ENCODE measurements at places on chromosomes 5 and 9.

DNA sequence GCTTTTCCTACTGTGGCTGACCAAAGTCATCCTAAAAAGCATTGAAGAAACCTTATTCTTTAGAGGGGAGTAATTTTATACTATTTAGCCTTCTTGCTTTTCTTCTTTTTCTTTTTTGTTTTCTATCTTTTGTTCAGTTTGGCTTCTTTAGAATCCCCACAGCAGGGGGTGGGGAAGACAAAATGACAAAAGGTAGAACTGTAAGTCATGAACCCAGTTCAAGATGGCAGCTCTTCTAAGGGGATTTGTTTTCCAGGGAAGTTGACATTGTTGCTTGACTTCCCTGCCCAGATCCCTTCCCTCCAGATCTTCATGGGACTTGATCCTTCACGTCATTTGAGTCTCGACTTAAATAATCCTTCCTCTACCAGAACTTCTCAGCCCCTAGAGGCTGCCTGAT is 692.4 kb upstream of the DMAC1 start:
- no peak for DNase-seq

- DNase-seq, result no peak
These were observed 88.3 kb upstream of the COL5A1 start for GRCh38 chr9:134553061-134553891.

DNA sequence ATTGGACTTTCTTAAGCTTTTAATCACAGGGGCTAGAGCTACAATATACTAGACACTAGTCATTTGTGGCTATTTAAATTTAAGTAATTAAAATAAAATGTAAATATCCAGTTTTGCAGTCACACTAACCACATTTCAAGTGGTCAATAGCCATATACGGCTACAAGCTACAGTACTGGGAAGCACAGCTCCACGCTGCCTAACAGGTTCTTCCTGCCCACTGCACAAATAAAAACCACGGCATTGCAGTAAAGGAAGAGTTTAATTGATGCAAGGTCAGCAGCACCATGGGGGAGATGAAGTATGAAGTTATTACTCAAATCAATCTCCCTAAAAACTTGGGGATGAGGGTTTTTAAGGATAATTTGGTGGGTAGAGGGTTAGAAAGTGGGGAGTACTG is 134.1 kb downstream of the LURAP1L start:
- DNase-seq, result no peak

DNA sequence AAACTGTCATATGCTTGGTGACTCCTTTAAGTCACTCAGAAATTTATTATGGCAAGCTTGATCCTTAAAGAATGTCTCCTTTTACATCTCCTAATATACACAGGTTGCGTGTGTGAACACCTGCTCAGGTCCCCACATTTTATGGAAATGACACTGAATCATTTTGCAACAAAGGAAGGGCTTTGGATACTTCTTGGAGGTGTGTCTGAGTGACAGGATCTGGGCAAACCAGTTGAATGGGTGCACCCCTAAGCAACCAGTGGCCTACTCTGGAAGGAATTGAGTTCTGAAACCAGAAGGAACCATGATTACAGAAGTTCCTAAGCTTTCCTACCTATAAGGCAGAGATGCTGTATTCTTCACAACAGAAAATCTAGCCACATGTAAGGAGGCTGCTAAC is 483.9 kb upstream of the KLF4 start:
- no peak for DNase-seq

- DNase-seq, result no peak
These were observed 22.9 kb downstream of the LSM11 start for GRCh38 chr5:157766442-157766841.

DNA sequence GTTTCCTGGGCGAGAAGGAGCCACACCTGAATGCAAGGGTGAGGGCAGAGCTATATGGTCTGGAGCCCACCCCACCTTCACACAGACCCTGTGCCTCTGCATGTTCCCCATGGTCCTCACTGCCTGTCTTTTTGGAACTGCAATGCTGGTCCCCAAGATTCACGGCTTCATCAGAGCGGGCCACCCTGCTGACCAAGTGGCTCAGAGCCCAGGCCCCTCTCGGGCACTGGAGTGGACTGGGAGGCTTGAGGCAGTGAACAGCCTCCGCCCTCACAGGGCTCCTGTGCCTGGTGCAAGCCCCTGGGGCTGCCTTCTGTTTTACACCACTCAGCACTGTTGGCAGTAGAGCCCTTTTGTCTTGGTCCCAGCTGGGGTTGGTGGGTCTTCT is 143.2 kb downstream of the CACNA1B start:
- DNase-seq, result no peak
